NCI-H526 (cell line): ENCODE measurements at places on chromosomes 13 and 19.

DNA sequence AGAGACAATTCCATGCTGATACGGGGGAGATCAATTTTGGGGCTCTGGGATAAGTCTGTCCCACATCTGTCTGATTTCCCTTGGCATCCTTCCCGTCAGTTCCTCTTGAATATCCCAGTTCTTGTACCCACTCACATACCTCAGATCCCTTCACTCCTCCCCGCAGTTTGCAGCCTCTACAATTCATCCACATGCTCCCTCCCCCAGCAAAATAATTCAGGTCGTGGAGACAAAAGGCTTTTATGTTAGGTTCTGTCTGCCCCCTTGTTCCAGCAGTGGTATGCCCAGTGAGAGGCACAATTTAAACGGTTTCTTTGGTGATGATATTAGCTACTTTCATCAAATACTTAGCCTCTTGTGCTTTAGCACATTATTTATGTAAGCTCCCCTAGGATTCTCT, 9.6 kb downstream of the RPS16 start:
- no peak for DNase-seq

DNA sequence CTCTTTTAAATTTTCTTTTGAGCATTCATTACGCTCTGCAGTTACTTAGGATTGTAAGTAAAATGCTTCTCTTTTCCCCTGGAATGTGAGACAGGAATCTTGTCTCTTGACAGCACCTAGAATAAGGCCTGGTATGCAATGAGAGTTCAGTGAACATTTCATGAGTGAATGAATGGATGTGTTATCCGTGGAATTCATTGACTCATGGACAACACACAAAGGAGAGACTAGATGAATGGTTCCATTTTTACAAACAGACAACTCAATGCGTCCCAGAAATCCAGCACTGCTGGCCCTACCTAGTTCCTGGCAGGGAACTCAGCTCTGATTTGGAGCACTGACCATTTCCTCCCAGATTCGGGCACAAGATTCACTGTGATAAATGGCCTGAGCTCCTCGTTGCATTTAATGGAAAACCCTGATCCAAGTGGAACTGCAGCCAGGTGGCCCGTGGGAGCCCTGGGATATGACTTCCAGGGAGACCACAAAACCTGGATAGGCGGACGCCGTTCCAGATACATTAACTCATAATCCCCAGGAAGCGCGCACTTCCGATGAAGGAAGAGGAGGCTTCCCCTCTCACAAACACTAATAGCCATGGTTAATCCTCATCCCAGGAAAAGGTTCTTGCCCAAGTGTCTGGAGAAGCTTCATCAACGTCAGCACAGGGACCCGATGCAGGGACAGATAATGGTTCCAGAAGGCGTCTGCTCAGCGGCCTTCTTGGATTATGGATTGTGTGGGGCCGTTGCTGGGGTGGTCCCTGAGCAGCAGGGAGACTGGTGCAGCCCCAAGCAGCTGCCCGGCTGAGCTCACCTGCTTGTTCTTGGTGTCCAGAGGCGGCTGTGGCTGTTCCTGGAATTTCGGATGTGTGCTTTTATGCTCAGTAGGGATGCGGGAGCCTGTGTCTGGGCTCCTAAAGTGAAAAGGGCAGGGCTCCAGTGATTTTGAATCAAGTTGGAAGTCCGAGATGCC, 211.1 kb upstream of the TSHZ3 start:
- no peak for DNase-seq

DNA sequence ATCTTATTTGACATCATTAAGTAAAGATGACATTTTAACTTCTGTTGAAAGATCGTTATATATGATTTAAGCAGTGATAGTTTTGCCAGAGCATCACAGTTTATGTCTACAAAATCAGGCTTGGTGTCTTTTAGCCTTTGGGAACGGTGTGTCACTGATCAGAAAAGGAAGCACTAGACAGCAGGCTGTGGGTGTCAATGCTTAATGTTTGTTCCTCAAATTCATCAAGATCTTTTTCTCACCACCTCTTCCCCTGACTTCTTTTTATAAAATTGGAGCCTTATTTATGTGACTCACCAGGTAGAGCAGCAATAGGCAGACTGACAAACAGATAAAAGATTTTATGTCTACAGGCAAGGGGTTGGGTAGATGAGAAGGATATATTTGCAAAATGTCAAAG, 1558.5 kb downstream of the EFNB2 start:
- DNase-seq: no peak

GRCh38 chr13:101514695-101515275, 62.3 kb downstream of the ITGBL1 start:
- peak; percentile 68 for DNase-seq

- peak; percentile 33 for DNase-seq
Measured at GRCh38 chr19:41701401-41702075, 6.9 kb upstream of the CEACAM5 start.

GRCh38 chr19:54478677-54479266, 5.7 kb upstream of the CDC42EP5 start:
- peak; percentile 84 for DNase-seq

DNA sequence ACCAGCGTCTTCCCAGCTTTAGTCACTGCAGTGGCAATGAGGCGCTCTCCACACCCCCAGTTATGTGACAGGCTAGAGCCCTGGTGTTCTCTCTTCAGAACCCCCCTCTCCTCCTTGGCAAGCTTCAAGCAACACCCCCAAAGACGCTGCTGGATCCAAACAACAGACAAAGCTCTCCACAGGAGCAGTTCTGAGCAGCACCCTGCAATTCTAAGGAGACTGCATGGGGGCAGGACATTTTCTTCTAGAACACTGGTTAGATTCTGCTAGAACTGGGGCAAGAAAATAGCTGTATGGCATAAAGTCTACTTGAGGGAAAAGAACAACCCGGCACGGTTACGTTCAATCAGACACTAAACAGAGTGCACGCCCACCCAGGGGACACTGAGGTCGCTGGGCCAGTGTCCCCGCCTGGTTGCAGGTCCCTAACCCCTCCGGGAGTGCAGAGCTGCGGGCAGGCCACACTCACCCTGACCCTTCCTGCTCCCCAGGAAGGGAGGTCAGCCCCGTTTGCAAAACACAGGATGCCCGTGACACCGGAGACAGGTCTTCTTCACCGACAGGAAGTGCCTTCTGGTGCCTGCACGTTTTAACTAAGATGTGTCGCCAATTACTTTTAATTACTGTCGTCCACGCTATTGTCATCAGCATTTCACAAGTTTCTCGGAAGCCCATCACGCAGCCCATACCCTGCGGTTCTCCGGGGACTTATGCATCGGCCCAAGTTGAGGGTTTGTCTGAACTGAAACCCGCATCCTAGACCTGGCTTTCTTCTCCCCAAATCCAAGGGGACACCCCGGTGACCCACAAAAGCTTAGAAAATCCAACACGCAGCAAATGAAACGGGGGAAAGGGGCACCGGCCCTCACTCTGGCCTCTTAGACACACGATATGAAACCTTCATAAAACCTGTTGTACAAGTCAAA, 943 bp downstream of the GJB6 start:
- DNase-seq: peak; percentile 17

DNA sequence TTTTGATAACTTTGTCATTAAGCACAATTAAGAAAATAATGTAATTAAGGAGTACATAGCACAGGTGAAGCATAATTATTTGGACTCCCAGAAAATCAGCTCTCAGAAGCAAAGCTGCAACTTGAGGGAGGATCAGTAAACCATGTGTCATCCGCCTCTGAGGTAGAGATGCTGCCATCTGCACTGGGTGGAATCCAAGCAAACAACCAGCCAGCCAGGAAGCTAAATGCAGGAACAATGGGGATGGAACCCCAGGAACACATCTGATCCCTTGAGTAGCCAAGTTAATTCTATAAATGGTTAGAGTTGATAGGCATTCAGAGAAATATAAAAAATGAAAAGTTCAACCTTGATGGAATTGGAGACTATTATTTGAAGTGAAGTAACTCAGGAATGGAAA, 520.2 kb downstream of the RFC3 start:
- no peak for DNase-seq

- no peak for DNase-seq
Measured at GRCh38 chr13:59702269-59702668, 461.5 kb downstream of the DIAPH3 start.

DNA sequence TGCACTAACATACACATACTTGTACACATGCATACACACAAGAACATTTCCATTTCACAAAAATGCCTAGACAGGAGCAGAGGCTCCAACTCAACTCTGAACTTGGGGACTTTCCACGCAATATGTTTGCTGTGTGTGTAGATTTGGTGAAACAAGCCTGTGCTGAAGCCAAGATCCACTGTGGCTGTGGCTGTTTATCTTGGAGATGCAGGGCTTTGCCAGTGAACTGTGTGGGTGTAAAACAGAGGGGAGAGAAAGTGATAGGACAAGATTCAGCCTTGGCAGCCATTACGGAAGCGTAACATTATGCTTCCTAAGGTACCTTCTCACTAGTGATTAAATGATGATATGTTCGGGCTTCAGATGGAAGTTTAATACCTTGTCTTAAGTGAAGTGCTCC, 73.2 kb upstream of the MBNL2 start:
- no peak for DNase-seq

- DNase-seq: peak; percentile 44
Measured at GRCh38 chr19:10961073-10961860, 437 bp downstream of the SMARCA4 start.

GRCh38 chr19:42285988-42286348, 16.0 kb upstream of the PRR19 start:
- DNase-seq: no peak

- DNase-seq: no peak
Measured at GRCh38 chr19:29559743-29560142, 33.9 kb downstream of the VSTM2B start.

GRCh38 chr13:102152790-102153189, 249.1 kb downstream of the FGF14 start:
- no peak for DNase-seq

GRCh38 chr19:33520844-33521479, 629 bp downstream of the PEPD start:
- DNase-seq: no peak

DNA sequence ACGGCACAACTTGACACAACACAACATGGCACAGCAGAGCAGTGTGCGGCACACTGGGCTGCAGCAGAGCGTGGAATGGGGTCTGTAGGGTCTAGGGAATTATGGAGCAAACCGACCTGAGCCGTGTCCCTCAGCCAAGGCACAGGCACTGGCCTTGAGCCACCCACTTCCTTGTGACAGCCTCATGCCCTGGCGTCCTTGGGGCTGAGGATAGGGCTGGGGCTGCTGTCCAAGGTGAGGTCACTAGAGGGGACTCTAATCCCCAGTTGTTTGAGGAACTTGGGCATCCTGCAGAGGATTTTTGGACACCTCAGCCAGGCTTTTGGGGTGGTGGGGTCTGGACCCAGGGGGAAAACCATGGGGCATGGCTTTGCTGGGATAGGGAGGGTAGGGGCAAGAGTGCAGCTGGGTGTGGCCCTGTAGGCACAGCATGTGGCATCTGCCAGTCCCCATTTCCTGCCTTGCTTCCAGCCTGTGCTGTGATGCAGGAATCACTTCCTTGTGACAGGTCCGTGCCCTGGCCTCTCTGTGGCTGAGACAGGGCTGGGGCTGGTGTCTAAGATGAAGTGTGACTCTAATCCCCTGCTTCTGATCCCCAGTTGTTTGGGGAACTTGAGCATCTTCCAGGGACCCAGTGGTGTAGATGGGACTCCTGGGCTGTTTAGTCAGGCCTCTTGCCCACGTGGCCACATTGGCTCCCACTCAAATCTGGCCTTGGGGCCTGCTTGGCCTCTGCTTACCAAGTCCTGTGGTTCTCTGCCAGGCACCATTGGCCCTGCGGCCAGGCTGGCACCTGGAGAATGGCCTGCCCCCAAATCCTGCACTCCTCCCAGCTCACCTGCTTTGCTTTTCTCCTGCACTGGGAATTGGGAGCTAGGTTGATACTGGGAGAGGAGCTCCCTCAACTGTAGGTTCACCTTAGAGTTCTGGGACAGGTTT, 78.5 kb downstream of the SCGB2B2 start:
- DNase-seq: no peak

DNA sequence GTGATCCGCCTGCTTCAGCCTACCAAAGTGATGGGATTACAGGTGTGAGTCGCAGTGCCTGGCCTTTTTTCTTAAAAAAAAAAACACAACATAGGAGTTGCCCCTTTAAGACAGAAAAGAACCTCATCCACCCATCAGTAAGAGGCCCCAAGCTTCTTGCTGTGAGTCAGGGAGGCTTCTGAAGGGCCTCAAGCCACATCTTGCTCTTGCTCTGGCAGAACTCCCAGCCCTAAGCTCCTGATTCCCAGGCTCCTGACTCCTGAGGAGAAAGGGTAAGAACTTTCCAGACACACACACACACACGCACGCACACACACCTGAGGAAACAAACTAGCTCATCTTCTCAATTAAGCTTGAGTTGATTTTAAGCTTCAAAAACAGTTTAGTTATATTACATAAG, 6.9 kb downstream of the ETFB start:
- DNase-seq: no peak

GRCh38 chr19:3350014-3350663, 16.2 kb upstream of the NFIC start:
- no peak for DNase-seq

GRCh38 chr13:46562581-46562980, 9.6 kb downstream of the LRCH1 start:
- no peak for DNase-seq

DNA sequence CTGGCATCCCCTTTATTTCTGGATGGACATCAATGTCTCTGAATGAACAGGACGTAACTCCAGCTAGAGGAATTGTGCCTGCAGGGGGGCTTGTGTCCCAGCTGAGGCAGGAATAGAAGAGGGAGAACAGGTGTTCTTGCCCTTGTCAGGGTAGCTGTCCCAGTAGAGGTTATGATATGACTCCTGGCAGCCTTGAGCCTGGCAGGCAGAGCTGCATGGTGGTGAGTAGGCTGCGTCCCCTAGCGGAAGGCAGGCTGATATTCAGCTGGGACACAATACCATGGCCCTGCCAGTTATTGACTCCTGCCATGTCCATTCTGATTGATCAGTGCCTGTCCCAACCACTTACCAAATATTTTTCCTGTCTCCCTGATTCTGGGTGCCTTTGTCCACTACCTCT, 197.2 kb downstream of the RAP2A start:
- peak; percentile 64 for DNase-seq

DNA sequence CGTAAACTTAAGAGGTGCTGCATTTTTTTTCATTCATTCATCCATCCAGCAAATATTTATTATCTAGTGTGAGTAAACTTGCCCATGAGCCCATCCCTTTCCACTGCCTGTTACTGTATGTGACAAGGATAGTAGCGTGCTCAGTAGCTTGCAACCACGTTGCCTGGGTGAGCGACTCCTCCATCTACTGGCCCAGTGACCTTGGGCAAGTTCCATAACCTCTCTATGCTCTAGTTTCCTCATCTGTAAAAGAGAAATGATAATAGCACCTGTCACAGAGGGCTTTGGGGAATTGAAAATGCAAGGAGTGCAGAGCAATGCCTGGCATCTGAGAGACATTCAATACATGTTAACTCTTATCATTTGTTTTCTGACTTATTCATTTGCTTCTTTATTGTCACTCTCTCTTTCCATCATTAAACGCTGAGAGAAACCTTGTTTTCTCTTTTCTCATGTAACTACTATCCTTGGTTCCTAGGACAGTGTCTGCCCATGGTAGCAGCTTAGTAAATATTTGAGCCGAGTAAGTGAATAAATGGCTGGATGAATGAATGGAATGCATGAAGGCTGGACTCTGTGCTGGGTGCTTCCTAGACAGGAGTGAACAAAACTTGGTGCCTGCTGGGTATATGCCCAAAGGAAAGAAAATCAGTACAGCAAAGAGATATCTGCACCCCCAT, 19.9 kb downstream of the LRCH1 start:
- no peak for DNase-seq

- no peak for DNase-seq
Measured at GRCh38 chr13:76024151-76024550, 388.0 kb downstream of the LMO7 start.
